ENCODE measurements at places on chromosomes 7 and 10.

DNA sequence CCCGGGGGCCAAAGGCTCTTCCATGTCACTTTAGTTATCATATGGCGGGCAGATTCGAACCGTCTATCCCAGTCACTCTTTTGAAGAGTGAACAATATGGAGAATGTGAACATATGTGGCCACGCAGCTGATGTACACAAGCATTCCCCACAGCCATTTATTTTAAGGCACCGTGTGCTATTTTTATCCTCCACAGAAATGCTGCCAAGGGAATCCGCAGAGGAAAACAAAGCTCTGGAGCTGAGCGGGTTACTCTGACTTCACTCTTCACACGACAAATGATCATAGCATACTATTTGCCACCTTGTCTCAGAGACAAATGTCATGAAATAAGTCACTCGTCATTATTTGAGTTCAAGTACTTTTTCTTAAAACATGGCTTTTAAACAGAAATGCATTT is 100.3 kb downstream of the CTBP2 start:
- no peak for DNase-seq

DNA sequence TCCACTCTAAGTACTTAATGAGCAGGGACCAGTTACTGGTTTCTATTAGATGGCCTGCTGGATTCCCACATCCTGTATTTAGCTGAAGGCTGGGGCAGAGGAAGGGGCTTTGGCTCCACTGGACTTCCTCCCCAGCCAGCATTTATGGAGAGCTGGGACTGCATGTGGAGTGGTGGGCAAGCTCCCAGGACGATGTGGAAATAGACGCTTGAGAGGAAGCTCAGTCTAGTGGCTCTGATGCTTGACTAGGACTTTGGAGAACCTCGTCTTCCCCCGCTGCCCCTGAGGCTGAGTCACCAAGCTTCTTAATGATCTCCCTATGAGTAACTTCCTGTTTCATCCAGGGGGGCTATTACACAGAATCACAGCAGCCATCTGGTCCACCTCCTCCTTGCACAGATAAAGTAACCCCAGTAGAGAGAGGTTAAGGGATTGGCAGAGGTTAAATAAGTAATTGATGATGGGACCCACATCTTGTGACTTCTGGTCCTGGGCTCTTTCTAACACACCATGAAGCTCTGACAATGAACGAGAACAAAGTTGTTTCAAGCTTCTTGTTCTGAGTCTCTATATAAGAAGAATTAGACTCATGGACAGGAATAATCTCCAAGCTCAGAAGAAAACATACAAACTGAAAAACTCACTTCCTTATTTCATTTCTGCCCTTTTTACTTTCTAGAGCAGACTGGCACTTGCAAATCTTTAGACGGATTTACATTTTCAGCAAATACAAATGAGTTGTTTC is 126.2 kb downstream of the PRPF18 start:
- no peak for DNase-seq

DNA sequence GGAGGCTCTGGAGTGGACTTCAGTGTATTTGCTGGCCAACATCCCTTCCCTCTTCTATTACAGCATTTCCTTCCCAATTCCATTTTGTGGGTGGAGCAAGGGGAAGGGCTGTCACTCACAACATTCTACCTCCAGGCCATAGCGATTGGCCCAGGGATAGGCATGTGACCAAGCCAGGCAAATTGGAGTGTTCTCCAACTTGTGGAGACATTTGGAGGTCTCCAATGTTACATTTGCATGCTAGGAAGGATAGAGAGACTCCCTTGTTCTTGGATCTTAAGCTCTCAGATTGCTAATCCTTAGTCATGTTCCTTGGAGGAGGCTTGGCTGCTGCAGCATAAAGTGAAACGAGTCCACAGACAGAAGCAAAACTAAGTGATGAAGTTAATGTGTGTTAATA is 95.6 kb upstream of the KIF5B start:
- DNase-seq = no peak

- no peak for DNase-seq
These were observed 9.0 kb upstream of the BAIAP2L1 start for GRCh38 chr7:98409843-98410242.

GRCh38 chr7:128963327-128963757 is 25.6 kb downstream of the IRF5 start:
- DNase-seq = no peak

GRCh38 chr10:7563770-7564169 is 103.0 kb downstream of the ITIH5 start:
- no peak for DNase-seq

GRCh38 chr7:94649450-94649849 is 6.5 kb downstream of the SGCE start:
- no peak for DNase-seq

DNA sequence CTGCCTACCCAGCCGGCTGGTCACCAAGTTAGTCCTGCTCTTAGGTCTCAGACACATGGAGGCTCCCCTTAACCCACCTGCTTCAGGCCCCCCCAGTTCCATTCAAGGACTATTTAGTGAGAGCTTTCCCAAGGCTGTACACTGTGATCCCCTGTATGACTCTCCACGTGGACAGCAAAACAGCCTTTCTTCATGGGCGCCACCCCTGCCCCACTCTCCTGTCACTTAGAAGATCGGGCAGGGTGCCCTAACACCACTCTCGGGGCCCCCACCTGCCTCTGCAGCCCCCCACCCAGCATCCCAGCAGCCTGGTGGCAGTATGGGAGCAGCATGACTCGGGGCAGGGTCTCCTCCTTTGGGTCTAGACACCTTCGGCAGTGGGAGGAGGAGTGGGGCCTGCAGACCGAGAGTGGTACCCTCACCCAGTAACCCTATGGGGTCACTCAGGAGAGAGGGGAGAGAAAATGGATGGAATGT is 116.6 kb downstream of the PTPN20 start:
- no peak for DNase-seq

DNA sequence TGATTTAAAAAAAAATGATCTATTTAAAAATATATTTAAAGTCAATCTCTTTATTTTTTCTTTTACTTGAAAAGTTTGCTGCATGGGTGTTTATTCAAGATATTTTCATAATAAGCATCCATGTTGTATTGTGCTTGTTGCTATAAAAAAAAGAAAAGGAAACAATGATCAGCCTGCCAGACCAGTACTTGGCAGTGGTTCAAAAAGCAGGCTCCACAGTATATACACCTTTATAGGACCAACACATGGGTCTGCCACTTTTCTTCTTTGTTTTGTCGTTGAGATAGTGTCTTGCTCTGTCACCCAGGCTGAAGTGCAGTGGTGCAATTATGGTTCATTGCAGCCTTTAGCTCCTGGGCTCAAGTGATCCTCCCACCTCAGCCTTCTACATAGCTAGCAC is 228.0 kb downstream of the TWIST1 start:
- DNase-seq = no peak

GRCh38 chr10:87605628-87606251 is 53.9 kb upstream of the PAPSS2 start:
- no peak for DNase-seq

GRCh38 chr7:128838109-128838779 is 8.0 kb downstream of the FLNC start:
- DNase-seq = no peak

- DNase-seq = no peak
These were observed 1178.5 kb upstream of the C7orf33 start for GRCh38 chr7:147412109-147412508.

DNA sequence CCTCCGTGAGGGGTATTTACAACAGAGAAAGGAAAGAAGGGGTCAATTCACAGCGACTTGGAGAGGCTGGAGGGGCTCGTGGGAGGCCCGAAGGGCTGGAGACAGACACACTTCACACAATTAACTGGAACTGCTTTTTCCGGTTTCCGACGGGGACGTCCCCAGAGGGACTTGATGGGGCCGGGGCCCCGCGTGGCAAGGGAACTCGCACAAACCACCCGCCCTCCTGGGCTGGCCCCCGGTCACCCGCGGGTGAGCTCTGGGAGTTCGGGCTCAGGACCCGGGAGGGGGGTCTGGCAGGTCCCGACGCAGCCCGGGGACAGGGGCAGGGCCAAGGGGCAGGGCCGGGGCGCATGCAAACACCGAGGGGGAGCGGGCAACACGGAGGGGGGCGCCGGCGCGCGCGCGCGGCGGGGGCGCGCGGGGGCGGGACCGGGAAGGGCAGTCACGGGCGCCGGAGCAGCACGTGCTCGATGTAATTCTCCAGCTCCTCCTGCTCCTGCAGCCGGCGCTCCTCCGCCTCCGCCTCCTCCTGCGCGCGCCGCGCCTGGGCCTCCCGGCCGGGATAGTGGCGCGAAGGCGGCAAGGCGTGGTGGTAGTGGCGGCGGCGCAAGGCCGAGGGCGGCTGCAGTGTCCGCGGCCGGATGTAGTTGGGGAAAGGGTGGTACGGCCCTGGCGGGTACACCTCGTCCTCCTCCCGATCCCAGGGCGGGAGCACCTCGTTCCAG is 2.7 kb downstream of the VGF start:
- DNase-seq = no peak

GRCh38 chr7:48140001-48140681 is 31.1 kb upstream of the ABCA13 start:
- DNase-seq = no peak

GRCh38 chr7:139525750-139526149 is 2.3 kb downstream of the CLEC2L start:
- no peak for DNase-seq

DNA sequence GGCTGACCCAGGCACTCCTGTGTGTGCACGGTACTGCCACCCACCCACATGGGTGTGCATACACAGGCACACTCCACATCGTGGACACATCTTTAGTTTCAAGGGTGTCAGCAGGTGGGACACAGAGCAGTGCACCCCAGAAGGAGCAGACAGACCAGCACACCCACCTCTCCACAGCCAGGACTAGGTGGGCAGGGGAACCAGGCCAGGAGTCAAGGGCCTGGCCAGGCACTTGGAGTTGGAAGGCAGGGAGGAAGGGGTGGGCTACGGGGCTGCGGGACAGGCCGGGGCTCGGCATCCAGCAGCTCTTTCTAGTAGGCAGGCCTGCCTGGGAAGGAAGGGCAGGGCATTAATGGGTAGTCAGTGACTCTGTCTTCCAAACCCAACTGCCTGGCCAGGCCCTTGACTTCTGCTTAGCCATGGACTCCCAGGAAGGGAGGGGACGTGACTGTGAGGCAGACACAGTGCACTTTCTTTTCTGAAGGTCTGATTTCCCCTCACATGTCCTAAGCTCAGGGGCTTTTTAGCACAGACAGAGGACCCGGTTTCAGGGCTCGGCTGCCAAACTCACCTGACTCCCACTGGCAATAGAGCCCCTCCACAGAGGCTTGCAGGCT is 14.6 kb downstream of the RASGEF1A start:
- DNase-seq = no peak

- no peak for DNase-seq
These were observed 297.9 kb upstream of the NFE2L3 start for GRCh38 chr7:25854059-25854458.

DNA sequence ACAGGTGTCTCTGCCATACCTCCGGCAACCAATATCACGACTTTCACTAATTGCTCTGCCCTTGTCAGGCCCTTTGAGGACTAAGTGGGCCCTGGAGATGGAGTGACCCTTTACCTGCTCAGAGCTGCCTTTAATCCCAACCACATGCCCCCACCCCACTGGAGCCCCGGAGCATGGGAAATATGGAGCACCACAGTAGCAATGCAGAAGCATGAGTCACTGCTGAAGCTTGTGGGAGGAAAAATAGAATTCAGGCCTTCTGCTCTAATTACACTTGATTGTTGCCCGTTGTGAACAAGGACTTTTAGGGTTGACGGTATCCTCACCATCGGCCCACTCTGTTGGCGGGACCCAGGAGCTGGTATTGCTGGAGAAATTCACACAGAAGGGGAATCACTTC is 52.5 kb upstream of the FRMD4A start:
- no peak for DNase-seq

DNA sequence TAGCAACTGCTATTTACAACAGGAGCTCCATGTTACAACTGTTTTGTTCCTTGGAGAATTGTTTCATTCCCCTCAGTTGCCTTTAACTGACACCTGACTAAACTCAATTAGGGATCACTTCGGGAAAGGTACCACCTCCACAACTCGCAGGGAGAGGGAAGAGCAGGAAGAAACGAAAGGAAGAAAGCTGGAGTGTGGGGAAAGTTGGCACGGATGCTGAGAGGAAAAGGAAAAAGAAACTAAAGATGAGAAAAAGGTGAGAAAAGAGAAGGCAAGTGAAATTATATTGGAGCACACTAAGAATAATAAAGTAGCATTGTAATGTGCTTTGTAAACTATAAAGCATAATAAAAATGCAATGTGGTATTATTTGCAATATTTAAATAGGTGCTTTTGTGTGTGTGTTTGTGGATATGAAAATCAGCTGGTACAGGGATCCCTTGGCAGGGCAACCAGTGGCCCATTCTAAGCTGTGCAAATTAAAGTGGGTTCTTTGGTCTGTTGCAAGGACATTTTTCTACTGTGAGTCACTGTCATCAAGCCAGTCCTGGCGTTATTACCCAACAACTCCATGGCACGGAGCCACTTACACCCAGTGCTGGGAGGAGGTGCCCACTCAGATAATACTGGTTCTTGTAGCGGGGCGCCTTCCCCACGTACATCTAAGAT is 45.9 kb downstream of the HIPK2 start:
- DNase-seq = no peak

GRCh38 chr7:152872061-152872744 is 112.7 kb downstream of the ACTR3B start:
- no peak for DNase-seq

GRCh38 chr7:141731476-141732149 is 6.5 kb upstream of the SSBP1 start:
- DNase-seq = no peak

- DNase-seq = no peak
These were observed 1200.3 kb upstream of the LRRN3 start for GRCh38 chr7:109890622-109891021.

DNA sequence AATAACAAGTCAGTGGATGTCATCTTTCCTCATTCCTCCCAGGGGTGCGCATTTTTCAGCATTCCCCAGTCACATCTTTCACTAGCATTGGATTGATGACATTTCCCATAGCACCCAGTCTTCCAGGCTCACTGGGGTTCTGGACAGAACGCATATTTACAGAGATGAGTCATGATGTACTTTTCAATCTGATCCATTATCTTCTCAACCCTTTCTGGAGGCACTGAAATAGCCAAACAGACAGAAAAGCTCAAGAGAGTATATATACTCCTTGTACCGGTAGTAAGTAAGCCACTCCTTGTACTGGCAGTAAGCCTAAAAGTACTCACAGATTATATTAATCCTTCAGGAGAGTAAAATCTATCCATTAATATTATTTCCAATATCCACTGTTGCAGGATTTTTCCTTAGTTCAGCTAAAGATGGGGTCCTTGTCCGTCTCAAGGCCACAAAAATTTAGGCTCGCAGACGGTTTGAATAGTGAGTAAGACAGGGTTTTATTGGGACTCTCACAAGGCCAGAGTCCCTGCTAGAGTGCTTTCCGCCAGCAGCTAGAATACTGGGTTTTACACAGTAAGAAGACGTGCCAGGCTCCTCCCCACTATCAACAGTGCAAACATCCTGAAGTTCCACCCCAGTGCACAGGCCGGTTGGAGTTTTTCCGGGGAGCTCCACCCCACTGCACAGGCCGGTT is 60.8 kb downstream of the MDH2 start:
- DNase-seq = no peak

Data from T-helper 2 cell (primary cell).